ENCODE measurements at places on chromosomes 6 and 20. TPM values are rescaled to one million over a fixed set of nuclear protein-coding genes. Genes with fewer than 3 reads are reported as not detected.

GRCh38 chr6:21885532-21886114 lies 292.1 kb downstream of the SOX4 start:
- DNase-seq: no peak

DNA sequence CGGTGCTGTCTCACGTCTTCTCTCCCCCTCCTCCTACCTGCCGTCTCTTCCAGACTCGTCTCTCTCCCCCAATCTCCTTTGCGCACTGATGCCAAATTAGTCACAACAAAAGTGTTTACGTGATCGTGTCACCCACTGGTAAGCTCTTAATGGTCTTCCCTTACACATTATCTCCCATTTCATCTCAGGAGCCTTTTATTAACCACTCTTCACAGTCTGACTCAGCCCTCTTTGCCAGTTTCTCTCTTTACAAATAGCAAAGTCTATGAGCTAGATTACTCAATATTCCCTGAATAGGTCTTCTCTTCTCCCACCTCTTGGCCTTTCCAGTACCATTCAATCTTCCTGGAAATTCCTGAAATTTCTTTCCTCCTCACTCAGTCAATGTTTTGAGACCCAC lies 247.0 kb downstream of the ESR1 start:
- no peak for DNase-seq

DNA sequence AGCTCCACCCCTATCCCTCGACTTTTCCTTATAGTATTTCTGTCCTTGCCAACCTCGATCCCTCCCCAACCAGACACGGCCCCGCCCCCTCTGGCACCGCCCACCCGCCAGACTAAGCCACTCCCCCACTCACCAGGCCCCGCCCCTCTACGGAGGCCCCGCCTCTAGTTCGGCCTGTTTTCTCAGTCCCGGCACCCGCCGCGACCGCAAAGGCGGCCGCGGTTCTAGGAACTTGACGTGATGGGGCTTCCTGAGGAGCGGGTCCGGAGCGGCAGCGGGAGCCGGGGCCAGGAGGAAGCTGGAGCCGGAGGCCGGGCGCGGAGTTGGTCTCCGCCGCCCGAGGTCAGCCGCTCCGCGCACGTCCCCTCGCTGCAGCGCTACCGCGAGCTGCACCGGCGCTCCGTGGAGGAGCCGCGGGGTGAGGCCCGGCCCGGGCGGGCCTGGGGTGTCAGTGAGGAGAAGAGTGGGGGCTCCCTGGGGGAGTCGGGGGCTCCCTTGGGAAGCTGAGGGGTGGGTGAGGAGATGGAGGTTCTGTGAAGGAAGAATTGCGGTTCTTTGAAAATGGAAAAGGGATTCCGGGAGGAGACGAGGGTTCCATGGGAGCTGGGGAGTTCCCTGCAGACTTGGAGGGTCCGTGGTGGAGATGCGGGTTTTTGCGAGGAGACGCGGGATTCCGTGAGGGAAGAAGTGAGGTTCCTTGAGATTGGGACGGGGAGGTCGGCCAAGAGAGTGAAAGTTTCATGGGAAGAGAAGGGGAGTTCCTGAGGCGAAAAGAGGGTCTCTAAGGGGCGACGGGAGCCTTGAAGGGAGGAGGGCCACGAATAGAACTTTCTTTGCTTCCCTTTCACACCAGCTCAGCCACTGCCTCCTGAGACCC lies at the start of gene ACSS2:
Gene ACSS2, plus strand, starts transcription at position 207 of the 877 bp plus-strand sequence. Its CDS starts 34 bp downstream, at position 241.
- DNase-seq: no peak

- DNase-seq: no peak
These were observed 1063.3 kb upstream of the CITED2 start for GRCh38 chr6:140437619-140438345.

GRCh38 chr20:4546342-4546741 lies 175.4 kb upstream of the PRND start:
- DNase-seq: no peak

GRCh38 chr20:30286157-30286556 lies 971.3 kb upstream of the DEFB115 start:
- DNase-seq: no peak

DNA sequence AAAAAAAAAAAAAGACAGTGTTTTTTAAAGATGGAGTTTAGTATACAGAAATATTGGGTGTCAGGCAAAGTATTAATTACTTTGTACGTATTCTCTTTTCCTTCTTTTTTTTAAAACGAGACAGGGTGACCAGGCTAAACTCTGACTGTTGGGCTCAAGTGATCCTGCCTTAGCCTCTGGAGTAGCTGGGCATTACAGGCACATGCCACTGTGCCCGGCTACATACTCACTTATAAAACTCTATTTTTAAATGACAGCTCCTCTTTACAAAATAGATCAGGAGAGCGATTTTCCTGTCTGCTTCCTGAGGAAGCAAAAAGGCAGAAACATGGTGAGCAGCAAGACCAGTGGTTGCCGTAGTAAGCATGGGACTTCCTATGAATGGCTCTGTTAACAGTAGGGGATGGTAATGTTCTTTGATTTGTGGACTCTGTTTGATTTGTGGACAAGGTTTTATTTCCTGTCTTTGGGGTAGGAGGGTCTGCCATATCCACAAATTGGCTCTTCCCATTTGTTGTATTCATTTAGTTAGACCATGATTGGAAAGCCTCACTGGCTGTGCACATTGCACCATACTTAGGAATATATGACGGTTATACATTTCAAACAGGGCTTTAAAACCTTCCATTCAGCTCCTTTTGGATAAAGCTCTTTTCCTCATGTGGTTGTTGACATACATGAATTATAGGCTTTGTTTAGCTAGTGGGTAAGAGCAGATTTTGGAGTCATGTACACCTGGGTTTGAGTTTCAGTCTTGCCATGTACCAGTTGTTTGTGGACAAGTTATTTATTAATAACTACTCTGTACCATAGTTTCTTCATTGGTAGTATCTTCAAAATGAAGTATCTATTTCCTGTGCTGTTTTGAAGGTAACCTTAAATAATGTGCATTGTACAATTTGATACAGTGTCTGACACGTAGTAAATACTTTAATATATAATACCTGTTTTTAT lies 45.1 kb downstream of the PTPRA start:
- DNase-seq: no peak

GRCh38 chr6:7954477-7955200 lies 44.1 kb upstream of the TXNDC5 start:
- DNase-seq: no peak

GRCh38 chr6:36673882-36674281 lies 4.6 kb upstream of the CDKN1A start:
- DNase-seq: no peak

DNA sequence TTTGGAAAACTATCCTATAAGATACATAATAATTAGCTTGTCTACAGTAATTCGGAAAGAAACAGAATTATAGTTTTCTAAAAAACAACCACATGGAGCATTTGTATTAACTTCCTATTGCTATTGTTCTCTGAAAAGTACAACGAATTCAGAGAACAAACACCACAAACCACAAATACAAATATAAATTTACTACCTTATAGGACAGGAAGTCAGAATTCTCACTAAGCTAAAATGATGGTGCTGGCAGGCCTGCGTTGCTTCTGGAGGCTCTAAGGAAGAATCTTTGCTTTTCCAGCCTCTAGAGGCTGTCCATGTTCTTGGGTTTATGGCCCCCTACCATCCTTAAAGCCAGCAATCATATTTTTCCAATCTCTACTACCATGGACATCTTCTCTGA lies 173.6 kb upstream of the TCF21 start:
- DNase-seq: no peak

GRCh38 chr6:130020073-130020906 lies 1.9 kb downstream of the L3MBTL3 start:
- DNase-seq: no peak

DNA sequence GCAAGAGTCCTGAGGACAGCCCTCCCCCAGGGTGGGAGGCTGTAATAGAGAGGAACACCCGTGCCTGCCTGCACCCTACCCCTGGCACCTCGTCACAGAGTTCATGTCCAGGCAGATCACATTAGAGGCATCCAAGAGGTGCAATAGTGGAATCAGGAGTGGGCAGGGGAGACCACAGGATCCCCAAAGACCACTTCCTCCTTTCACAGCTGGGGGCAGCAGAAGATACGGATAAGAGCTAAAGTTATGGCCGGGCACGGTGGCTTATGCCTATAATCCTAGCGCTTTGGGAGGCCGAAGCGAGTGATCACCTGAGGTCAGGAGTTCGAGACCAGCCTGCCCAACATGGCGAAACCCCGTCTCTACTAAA lies 1.5 kb upstream of the CAPN11 start:
- no peak for DNase-seq

GRCh38 chr20:50292591-50293283 lies 102.1 kb downstream of the CEBPB start:
- peak; percentile 90 for DNase-seq

DNA sequence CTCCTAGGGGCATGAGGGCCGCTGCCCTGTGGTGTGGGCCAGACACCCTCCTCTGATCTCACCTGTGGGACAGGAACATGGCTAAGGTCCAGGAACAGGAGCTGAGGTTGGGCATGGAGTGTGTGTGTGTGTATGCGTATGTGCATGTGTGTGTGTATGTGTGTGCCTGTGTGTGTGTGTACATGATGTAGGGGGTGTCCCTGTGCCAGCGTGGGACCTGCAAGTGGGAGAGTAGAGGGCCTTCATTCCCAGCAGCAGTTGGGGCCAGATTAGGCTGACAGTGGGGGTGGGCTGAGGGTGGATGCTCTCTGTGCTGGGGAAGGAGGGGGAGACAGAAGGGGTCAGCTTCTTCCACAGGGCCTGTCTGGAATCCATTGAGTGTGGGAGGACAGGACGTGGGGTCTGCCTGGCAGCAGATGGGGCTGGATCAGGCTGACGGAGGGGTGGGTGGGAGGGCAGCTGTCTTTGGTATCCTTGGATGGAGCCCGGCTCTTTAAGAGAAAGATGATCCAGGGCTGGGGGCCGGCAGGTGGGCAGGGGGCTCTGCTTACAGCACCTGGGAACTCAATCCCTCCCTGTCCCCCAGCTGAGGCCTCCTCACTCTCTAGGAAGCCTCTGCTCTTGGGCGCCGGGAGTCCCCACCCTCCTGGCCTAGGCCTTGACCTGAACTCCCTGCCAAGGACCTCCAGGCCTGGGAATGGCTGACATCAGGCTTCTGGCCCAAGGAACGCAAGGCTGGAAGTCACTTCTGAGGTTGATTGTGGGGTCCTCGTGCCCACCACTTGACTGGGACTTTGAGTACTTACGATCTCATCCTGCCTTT lies 44.0 kb downstream of the SPDEF start:
- no peak for DNase-seq

- no peak for DNase-seq
These were observed 703.1 kb downstream of the RFPL4B start for GRCh38 chr6:113050010-113050858.

- DNase-seq: no peak
These were observed 32.9 kb downstream of the COX4I2 start for GRCh38 chr20:31670371-31671228.

GRCh38 chr6:53526000-53526399 lies 18.9 kb downstream of the GCLC start:
- no peak for DNase-seq

DNA sequence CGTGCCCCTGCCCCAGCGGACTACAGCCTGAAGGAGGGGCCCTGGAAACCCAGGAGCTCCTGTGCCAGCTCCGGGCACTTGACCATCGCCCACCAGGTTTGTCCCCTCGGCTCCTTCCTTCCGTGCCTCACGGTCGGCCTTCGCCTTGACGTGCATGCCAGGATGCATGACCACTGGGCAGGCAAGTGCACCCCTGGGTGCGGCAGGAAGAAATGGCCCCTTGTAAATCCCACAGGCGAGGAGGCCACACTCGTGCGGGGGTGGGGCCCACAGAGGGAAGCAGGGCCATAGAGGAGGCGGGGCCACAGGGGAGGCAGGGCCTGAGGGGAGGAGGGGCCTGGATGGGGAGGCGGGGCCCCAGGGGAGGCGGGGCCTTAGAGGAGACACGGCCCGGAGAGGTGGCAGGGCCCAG lies 81.7 kb downstream of the YTHDF1 start:
- DNase-seq: no peak

- peak; percentile 6 for DNase-seq
These were observed 78.7 kb upstream of the TMEM30A start for GRCh38 chr6:75363304-75363703.

- DNase-seq: no peak
These were observed 56.0 kb downstream of the APCDD1L start for GRCh38 chr20:58459058-58459750.

SEMG1 gene
- total RNA-seq: not detected

BTN2A1 gene
- 13.7 TPM for total RNA-seq

ENPP4 gene
- 7.3 TPM for total RNA-seq

LZTS3 gene
- total RNA-seq: 3.8 TPM

EDN1 gene
- 12.0 TPM for total RNA-seq

BCAS1 gene
- not detected for total RNA-seq

RAD21L1 gene
- 0.25 TPM for total RNA-seq

SMPDL3A gene
- 2.0 TPM for total RNA-seq

IYD gene
- not detected for total RNA-seq

YWHAB gene
- total RNA-seq: 113 TPM

RGS17 gene
- 0.14 TPM for total RNA-seq

EEF1A2 gene
- 224 TPM for total RNA-seq

TMEM217 gene
- total RNA-seq: not detected

TNF gene
- not detected for total RNA-seq

All from NCI-H460 (cell line).